IPS DF 19.7 (cell line): ENCODE measurements at places on chromosomes 12 and 14.

- DNase-seq = no peak
Observed at GRCh38 chr12:75852143-75852542, 179.4 kb downstream of the PHLDA1 start.

DNA sequence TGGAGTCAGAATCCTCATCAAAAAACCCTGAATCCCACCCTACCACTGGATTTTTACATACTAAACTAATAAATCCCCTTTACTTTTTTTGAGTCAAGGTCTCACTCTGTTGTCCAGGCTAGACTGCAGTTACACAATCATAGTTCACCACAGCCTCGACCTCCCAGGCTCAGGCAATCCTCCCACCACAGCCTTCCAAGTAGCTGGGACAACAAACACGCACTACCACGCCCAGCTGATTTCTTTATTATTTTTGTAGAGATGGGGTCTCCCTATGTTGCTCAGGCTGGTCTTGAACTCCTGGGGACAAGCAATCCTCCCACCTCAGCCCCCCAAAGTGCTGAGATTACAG is 24.3 kb downstream of the SPTSSA start:
- DNase-seq = no peak

DNA sequence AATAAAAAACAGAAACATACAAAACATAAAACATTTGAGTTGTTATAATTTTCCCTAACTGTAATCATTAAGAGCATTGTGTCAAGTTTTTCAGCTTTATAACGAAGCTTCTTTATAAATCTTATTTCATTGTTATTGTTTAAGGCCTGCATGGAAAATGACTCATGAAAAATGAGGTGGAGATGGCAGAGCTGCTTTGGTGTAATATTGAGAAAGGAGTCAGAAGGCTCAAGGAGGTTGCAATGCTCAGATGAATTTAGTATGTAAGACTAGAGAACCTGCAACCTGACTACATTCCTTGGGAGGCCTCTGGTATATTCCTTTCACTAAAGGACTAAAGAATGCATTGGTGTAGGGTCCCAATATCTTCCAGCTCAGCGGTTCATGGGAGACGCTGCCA is 61.5 kb downstream of the TMEM30B start:
- no peak for DNase-seq

DNA sequence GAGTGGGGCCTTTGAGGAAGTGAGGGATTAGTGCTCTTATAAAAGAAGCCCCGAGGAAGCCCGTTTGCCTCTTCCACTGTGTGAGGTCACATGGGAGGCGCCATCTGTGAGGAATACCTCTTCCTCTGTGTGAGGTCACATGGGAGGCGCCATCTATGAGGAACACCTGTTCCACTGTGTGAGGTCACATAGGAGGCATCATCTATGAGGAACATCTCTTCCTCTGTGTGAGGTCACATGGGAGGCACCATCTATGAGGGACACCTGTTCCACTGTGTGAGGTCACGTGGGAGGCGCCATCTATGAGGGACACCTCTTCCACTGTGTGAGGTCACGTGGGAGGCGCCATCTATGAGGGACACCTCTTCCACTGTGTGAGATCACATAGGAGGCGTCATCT is 69.7 kb downstream of the SLC24A4 start:
- DNase-seq = no peak

- DNase-seq = no peak
Observed at GRCh38 chr12:127041985-127042625, 1224.9 kb upstream of the TMEM132C start.

GRCh38 chr12:102913453-102914226 is 3.4 kb downstream of the PAH start:
- no peak for DNase-seq

- DNase-seq = no peak
Observed at GRCh38 chr12:95548056-95548538, 3.2 kb downstream of the USP44 start.

- no peak for DNase-seq
Observed at GRCh38 chr14:101118746-101119591, 215.4 kb upstream of the RTL1 start.

- DNase-seq = no peak
Observed at GRCh38 chr14:72948481-72949138, 22.3 kb downstream of the DCAF4 start.

DNA sequence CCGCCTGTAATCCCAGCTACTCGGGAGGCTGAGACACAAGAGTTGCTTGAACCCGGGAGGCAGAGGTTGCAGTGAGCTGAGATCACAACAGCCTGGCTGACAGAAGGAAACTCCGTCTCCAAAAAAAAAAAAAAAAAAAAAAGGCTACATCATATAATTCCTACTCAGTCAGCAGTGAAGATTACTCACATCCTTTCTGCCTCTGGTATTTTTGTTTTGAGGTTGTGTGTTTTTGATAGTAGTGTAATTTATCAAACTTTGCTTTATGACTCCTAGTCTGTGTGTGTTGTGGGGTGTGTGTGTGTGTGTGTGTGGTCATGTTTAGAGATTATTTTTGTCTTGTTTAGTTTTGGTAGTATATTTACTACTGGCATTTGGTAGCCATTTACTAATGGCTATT is 29.8 kb upstream of the DLGAP5 start:
- no peak for DNase-seq

DNA sequence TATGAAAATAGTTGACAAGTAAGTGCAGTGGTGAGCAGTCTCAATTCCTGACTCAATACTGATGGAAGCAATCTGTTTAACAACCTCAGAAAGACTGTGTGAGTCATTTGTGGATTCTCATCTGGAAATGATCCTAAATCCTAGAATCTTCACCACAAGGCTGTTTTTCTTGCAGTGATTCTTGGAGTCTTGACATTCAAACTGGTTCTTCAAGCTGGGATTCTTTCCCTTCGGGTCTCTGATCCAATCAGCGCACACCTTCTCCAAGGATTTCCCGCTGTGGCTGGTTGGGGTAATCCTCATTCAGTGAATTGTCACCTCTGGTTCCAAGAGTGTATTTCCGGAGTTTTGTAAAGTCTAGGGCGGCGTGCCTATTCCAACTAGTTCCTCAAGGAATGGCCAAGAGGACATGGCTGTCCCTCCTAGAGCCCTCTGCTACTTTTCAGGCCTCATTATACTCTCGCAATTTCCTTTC is 37.7 kb upstream of the FOXJ2 start:
- DNase-seq = peak; percentile 30

DNA sequence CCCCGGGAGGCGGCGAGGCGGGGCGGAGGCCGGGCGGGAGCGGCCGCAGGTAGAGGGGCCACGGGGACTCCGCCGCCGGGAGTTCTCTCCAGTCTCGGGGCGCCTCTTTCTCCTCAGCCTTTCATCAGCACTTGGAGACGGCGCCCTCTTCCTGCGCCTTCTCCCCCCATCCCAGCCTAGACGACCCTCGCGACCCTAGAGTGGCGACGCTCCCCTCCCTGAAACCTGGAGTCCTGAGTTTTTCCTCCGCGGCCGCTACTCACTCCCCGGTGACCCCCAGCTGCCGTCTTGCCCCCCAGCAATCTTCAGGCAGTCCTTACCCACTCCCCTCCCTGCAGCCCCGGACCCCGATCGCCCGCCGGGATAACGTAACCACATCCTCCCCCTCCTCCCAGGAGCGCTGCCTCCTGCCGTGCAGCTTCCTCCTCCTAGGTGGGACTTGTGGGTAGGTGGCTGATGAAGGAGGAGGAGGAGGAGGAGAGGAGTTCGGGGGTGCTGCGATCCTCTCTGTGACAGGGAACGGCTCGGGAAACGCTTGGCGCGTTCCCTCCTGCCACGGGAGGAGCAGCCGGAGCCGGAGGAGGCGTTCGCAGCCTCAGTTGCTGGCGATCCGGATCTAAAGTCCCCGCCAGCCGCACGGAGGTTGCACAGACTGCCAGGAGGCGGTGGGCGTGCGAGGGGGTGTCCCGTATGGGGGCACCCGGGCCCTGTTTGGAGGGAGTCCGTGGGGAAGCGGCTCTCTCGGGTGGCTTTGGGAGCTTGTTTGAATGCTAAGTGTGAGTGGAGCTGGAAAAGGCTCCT is 891 bp downstream of the PLEKHA5 start:
- DNase-seq = no peak

DNA sequence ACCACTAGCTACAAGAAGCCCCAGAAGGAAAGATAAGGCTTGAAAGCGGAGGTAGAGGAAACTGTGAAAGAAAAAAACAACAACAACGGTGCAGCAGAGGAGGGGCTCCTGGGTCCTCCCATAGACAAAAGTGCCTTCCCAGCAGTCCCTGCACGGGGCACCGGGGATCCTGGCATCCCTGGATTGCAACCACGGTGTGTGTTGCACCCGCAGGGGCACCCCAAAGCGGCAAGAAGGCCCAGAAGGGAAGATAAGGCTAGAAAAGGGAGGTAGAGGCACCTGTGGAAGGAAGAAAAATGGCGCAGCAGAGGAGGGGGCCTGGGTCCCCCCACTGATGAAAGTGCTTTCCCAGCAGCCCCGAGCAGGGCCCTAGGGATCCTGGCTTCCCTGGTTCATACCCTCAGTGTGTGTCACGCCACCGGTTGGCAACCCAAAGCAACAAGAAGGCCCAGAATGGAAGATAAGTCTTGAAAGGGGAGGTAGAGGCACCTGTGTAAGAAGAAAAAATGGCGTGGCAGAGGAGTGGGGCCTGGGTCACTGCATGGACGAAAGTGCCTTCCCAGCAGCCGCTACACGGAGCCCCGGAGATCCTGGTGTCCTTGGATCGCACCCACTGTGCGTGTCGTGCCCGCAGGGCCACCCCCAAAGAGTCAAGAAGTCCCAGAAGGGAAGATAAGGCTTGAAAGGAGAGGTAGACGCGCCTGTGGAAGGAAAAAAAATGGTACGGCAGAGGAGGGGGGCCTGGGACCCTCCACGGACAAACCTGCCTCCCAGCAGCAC is 281.0 kb downstream of the ALG10 start:
- no peak for DNase-seq

DNA sequence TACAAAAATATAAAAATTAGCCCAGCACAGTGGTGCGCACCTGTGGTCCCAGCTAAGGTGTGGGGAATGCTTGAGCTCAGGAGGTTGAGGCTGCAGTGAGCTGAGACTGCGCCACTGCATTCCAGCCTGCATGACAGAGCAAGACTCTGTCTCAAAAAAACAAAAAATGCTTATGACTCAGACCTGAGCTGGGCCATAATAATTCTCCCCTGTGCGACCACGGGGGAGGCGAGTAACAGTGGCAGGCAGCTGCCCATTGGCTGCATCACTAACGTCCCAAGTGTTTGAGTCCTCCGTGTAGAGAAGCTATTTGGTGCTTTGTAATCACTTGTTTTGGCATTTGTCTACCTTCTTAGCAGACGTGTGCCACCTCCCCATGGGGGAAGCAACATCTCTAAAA is 24.9 kb downstream of the PSMC1 start:
- DNase-seq = no peak

GRCh38 chr12:27828196-27828595 is 48.2 kb upstream of the MANSC4 start:
- DNase-seq = no peak

DNA sequence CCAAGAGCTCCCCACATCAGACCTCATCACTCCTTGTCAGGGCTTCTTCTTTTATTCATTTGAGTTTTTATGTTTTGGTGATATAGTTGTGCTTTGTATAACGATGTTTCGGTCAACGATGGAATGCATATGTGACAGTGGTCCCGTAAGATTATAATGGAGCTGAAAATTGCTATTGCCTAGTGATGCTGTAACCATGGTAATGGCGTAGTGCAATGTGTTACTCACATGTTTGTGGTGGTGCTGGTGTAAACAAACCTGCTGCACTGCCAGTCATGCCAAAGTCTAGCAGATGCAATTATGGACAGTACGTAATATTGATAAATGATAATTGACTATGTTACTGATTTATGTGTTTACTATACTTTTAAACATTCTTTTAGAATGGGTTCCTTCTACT is 16.3 kb downstream of the CYP46A1 start:
- DNase-seq = no peak

- no peak for DNase-seq
Observed at GRCh38 chr12:120647375-120647755, 6.9 kb downstream of the CABP1 start.

DNA sequence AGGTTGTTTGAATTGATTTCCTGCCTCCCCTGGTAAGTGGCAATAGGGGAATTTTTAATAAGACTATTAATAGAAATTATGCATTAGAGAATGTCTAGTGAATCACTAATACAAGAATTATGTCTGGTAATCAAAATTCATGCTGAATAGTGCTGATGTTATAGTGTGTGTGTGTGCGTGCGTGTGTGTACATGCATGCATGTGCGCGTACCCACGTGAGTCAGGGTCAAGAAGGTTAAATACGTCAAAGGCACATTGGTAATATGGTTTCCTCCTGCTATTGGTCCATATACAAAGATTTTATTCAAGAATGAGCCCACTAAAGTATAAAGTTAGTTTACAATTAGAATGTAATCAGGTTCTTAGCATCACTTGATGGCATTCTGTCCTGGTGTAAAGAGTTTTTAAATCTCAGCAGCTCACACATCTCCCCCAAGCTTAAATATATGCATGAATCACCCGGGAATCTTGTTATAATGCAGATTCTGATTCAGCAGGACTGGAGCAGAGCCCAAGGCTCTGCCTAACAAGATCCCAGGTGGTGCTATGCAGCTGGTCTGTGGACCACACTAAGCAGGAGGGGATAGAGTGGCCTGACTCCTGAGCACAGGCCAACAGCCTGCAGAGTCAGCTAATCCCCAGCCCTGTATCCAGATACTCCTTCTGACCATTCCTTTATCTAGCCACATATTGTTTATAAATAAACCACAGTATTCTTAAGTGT is 43.9 kb downstream of the TTC9 start:
- DNase-seq = no peak

DNA sequence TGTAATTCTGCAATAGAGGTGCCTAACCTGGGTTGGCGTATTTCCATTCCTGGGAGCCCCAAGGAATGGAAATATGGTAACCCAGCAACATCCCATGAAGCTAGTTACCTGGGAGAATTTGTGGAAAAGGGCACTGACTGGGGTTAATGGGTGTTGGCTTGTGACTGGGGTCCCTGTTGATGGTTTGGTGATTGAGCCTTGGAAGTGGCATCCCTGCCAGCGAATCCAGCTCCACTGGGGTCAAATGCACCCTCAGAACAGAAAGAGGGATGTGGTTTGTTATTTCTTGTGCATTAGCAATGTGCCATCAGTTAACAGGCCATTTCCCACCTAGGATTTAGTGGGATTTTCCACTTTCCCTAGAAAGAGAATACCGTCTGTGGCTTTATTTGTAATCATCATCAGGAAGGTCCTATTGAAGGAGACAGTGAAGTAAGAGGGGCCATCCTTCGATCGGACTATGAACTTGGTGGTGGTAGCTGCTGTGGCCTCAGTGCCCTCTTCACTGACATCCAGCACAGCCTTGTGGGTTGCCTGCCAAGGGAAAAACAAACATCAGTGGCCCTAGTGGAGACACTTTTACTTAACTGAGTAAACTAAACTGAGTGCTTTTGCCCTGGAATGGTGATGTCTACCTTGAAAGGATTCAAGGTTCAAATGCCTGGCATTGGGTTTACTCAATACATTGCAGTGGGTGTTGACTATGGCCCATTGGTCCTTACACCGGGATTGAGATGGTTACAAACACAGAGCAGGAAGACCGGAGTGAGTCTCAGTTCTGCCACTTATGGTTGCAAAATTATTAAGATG is 10.4 kb upstream of the SERPINA11 start:
- DNase-seq = no peak

DNA sequence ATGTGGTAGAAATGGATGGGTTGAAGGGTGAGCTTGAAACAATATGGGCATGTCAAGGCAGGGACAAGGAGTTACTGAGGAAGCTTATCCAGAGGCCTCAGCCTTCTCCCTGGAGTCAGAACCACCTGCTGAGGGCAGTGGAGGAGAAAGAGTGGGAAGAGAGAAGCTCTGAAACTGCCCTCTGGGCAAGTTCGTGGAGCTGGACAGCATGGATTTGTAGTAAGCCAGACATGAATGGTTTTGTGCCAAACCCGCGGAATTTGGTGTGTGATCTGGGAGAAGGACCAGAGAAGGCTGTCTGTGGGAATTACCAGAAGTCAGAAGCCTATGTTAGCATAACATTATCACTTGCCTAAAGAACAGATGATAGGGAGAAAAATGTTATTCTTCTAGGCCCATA is 164.8 kb downstream of the SLC41A2 start:
- DNase-seq = no peak
